ENCODE measurements at places on chromosomes 2 and 18. TPM values are rescaled to one million over a fixed set of nuclear protein-coding genes. Genes with fewer than 3 reads are reported as not detected.

AQP12B gene
- total RNA-seq = not detected

DNA sequence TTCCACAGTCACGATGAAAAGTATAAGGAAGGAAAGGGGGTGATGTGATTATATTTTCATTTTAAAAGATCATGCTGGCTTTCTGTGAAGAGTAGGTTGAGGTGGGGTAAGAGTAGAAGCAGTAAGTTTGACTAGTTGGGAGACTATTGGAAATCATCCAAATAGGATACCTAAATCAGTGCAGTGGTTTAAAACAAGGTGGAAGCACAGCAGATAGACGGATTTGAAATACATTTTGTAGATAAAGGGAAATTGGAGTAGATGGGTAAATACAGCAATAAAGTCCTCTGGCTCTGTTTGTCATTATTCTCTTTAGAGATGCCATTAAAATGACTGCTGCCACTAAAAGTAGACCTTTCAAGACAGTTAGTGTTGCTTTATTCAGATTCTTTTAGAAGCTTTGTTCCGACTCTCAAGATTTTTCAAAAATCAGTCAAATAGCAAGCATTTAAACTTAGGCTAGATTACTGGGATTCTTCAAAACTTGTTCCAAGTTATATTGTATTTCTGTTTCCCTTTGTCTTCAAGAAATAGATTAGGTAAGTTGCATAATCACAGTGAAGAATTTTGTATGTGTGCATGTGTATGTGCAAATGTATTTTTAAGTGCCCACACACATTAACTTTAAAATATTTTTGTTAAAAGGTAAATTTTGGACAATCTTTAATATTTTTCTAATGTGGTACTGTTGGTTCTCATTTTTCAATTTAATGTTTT, 61.7 kb upstream of the DTNA start:
- H3K4me1 ChIP-seq = peaks cover 4% of the 10 kb centered on the region
- H3K36me3 ChIP-seq = no peaks in the 10 kb centered on the region

GRCh38 chr2:9263428-9263827, 56.8 kb downstream of the ASAP2 start:
- H3K4me1 ChIP-seq = peaks cover 66% of the 10 kb centered on the region
- DNase-seq = no peak
- H3K27ac ChIP-seq = peak overlapping the region; percentile 84
- no peaks in the 10 kb centered on the region for H3K27me3 ChIP-seq
- H3K4me3 ChIP-seq = no peak overlapping the region

- no peak overlapping the region for H3K4me3 ChIP-seq
- no peaks in the 10 kb centered on the region for H3K36me3 ChIP-seq
- no peak for DNase-seq
- H3K27me3 ChIP-seq = no peaks in the 10 kb centered on the region
- H3K27ac ChIP-seq = no peak overlapping the region
Observed at GRCh38 chr2:71639735-71640134, 186.4 kb downstream of the DYSF start.

DNA sequence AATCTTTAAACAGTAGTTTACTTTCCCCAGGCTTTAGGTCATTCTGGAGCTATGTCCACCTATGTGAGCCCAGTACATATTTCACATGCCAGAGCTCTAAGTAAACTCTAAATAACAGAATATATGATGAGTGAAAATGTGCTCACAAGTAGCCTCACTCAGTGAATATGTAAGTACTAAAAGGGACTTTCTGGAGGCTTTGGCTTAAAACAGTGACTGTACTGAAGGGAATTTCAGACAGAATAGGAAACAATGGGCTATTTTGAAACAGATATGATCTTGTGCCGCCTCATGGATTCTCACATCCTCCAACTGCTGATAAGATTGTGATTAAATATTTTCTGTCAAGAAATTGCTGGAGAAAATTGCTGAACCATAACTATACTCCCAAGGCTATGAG, 747.9 kb downstream of the SOCS6 start:
- H3K27me3 ChIP-seq = no peaks in the 10 kb centered on the region
- no peaks in the 10 kb centered on the region for H3K4me1 ChIP-seq
- no peaks in the 10 kb centered on the region for H3K36me3 ChIP-seq
- H3K27ac ChIP-seq = no peak overlapping the region
- no peak overlapping the region for H3K4me3 ChIP-seq

DNA sequence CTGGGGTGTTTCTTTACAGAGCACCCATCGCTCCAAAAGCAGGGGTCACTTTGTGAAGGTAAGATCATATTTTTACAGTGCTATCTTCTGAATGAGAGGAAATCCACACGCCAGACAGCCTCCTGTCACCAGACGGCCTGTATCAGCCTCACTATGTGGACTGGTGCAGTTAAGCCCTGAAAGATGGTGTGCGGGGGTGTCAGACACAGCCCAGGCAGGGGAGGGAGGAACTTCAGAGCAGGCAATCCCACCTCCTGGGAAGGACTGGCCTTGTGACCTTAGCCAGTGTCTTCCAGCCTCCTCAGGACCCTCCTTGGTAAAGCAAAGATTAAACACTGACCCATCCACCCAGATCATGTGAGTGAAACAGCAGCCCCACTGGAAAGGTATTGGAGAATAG, 249.4 kb upstream of the CTAGE1 start:
- no peak overlapping the region for H3K4me3 ChIP-seq
- no peak overlapping the region for H3K27ac ChIP-seq
- H3K36me3 ChIP-seq = no peaks in the 10 kb centered on the region
- no peak for DNase-seq
- no peaks in the 10 kb centered on the region for H3K27me3 ChIP-seq
